ENCODE measurements at places on chromosomes 16 and 17.

DNA sequence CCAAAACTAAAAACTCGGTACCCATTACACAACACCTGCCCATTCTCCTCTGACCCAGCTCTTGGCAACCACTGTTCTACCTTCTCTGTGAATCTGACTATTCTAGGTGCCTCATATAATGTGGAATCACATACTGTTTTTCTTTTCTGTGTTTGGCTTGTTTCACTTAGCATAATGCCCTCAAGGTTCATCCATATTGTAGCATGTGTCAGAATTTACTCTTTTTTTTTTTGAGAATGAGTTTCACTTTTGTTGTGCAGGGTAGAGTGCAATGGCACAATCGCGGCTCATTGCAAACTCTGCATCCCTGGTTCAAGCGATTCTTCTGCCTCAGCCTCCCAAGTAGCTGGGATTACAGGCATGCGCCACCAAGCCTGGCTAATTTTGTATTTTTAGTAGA lies 59.5 kb upstream of the RBL2 start:
- no peak for DNase-seq

DNA sequence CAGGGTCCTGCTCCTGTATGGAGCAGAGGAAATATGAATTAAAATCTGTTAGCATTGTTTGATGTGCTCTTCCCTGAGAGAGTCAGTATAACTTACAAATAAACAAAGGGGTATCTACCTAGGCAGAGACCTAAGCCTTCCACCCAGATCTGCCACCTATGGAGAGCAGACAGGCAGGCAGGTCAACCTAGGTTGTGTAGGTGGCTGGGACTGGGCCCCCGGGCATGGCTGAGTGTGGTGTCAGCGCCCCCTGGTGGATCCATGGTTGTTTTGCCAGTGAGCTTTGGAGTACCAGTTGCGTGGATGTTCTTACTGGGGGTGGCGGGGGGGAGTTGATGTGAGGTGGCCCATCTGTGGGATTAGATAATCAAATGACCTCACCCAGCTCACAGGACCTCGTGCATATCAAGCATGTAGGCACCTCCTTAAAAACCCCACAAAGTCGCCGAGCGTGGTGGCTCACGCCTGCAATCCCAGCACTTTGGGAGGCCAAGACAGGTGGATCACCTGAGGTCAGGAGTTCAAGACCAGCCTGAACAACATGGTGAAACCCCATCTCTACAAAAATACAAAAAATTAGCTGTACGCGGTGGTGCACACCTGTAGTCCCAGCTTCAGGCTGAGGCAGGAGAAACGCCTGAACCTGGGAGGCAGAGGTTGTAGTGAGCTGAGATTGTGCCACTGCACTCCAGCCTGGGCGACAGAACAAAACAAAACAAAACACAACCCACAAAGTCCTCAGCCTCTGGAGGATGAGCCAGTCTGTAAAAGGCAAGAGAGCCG lies 17.6 kb downstream of the DUS2 start:
- peak; percentile 78 for DNase-seq

GRCh38 chr17:71503710-71504465 lies 616.9 kb upstream of the SOX9 start:
- DNase-seq: no peak

DNA sequence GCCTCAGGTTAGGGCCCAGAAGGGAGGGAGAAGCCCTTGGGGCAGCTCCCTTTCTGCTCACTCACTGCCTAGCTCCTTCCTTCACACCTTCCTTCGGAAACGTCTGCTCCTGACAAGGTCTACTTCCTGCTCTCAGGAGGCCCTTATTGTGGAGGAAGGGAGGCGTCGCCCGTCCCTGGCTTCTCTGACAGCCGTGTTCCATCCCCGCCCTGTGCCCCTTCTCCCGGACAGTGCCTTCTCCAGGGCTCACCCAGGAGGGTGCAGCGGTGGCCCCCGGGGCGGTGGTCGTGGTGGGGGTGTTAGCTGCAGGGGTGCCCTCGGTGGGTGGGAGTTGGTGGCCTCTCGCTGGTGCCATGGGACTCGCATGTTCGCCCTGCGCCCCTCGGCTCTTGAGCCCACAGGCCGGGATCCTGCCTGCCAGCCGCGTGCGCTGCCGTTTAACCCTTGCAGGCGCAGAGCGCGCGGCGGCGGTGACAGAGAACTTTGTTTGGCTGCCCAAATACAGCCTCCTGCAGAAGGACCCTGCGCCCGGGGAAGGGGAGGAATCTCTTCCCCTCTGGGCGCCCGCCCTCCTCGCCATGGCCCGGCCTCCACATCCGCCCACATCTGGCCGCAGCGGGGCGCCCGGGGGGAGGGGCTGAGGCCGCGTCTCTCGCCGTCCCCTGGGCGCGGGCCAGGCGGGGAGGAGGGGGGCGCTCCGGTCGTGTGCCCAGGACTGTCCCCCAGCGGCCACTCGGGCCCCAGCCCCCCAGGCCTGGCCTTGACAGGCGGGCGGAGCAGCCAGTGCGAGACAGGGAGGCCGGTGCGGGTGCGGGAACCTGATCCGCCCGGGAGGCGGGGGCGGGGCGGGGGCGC lies 231.9 kb downstream of the SEC14L1 start:
- peak; percentile 75 for DNase-seq

GRCh38 chr16:23968176-23968575 lies 132.4 kb downstream of the PRKCB start:
- DNase-seq: no peak

DNA sequence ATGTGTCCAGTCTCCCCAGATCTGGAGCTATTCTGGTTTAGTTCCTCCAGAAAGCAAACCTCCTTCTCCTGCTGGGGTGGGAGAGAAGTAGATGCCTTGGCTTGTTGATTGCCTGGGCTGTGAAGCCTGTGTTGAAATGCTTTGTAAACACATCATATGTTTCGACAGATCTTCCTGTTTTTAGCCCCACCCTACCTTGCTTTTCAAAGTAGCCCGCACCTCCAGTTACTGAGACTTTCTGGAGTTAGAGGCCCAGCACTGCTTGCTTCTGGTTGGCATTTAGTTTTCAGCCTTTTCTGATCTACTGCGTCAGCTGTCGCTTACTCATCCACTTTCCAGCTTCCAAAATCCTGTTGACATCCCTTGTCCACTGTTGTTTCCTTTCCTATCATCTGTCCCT lies 17.9 kb upstream of the NDEL1 start:
- no peak for DNase-seq

- no peak for DNase-seq
Observed at GRCh38 chr17:80272366-80272765, 11.7 kb downstream of the RNF213 start.

DNA sequence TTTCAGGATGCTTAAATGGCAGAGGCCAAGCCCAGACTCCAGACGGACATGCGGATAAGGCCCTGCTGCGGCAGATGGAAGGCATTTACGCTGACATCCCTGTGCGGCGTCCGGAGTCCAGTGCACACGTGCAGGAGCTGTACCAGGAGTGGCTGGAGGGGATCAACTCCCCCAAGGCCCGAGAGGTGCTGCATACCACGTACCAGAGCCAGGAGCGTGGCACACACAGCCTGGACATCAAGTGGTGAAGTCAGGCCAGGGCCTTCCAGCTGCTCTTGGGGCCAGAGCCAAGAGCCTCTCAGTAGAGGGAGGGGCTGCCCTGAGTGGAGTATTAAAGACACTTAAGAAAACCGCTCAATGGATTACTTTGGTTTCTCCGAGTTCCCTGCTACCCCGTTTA lies 29.4 kb downstream of the NARF start:
- DNase-seq: no peak

GRCh38 chr17:42294469-42295398 lies 6.4 kb downstream of the STAT5A start:
- DNase-seq: no peak

DNA sequence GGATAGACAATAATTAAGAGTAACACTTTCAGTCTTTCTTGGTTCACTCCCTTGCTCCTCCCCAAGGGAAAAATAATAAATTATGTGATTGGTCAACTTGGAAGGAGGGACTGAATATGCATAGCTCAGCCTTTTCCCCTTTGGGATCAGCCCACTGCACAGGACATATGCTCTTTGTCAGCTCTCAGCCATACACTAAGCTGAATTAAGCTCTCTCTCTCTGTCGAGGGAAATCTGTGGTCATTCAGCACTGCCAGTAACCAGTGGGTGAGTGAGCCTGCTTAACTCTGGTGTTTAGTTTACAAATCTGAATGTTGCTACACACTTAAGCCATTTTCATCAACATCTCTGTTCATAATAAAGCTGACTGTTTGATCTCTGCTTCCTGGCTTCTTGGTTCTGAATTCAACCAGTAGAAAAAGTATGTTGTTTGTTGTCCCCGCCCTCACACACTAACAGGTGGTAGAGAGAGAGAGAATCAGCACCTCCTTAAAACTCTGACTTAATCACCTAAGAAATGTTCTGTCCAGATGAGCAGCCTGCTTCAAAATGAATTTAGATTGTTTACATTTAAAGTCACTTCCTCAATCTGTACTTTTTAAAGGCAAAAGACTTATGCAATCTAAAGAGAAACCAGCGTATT lies 102.3 kb upstream of the C17orf78 start:
- no peak for DNase-seq

GRCh38 chr16:57125376-57125775 lies 33.0 kb downstream of the CPNE2 start:
- DNase-seq: no peak

DNA sequence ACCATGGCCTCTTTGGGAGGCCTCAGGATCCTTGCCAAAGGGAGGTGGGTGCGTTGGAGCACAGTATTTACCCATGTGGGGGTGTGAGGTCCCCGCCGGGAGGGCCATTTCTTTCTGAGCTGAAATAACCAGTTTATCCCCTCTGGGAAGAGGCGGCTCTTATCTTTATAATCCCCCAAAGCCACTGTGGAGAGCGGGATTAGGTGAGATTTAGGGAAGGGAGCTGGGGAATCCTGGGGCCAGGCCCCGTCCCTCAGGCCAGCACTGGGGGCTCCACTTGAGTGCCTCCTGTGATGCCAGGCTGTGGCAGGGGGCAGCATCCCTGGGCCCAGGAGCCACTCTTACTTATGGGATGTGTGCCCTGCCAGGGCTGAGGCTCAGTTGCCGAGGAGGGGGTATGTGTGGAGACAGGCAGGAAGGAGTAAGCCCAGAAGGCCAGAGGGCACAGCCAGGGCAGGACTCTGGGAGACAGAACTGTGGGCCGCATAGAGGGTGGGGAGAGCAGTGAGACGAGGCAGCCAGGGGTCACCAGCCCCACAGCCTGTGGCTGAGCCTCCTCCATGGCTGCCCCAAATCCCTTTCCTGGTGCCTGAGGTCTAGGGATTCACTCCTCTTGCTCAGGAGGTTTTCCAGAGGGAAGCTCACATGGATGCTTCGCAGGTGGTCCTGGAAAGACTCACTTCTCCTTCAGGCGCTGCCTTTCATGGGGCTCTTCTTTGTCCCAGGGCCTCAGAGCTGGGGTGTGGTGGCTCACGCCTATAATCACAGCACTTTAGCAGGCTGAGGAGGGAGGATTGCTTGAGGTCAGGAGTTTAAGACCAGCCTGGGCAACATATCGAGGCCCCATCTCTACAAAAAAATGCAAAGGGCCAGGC lies 25.0 kb downstream of the TMEM94 start:
- DNase-seq: no peak

- DNase-seq: no peak
Observed at GRCh38 chr16:82005027-82005830, 6.0 kb downstream of the SDR42E1 start.

DNA sequence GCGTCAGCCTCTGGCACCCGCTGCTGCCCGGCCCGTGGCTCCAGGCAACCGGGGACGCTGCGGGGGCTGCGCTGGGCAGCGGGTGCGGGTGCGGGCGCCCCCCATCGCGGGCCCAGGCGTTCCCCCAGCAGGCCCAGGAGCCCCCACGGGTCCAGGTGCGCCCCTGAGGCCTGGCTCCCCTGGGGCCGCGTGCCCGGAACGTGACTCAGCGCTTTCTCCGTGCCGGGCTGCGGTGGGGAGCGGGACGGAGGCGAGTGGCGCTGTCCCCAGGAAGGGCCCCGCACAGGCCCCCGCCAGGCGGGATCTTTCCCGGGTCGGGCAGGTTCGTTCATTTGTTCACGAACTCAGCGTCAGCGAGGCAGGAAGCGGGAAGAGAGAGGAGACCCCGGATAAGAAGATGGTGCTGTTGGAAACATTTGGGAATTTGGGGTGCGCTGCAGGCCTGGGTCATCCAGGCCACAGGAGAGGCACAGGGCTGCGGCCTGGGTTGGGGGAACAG lies 18.4 kb upstream of the EXOC7 start:
- no peak for DNase-seq

- DNase-seq: no peak
Observed at GRCh38 chr16:61721544-61721943, 314.7 kb downstream of the CDH8 start.

- no peak for DNase-seq
Observed at GRCh38 chr17:73011016-73011486, 81.4 kb downstream of the SLC39A11 start.

- DNase-seq: no peak
Observed at GRCh38 chr17:77466596-77467223, 325.9 kb downstream of the SEC14L1 start.

- DNase-seq: no peak
Observed at GRCh38 chr17:13921841-13922776, 147.2 kb upstream of the COX10 start.

DNA sequence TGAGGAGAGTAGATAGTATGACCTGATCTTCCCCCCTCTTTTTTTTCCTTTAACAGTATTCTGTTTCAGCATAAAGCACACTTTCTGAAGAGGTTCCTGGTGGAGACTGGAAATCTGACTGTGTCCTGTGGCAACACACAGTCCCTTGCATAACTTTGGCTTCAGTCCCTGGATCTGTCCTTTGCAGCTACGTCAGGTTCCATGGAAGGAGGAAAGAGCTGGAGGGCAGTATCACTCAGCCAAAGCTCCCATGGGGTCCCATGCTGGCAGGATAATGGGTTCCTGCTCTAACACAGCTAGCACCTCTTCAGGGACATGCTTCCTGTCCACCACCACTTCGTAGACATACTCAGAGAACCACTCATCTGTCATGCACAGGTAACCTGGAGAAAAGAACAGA lies 13.3 kb upstream of the SLC6A4 start:
- no peak for DNase-seq

DNA sequence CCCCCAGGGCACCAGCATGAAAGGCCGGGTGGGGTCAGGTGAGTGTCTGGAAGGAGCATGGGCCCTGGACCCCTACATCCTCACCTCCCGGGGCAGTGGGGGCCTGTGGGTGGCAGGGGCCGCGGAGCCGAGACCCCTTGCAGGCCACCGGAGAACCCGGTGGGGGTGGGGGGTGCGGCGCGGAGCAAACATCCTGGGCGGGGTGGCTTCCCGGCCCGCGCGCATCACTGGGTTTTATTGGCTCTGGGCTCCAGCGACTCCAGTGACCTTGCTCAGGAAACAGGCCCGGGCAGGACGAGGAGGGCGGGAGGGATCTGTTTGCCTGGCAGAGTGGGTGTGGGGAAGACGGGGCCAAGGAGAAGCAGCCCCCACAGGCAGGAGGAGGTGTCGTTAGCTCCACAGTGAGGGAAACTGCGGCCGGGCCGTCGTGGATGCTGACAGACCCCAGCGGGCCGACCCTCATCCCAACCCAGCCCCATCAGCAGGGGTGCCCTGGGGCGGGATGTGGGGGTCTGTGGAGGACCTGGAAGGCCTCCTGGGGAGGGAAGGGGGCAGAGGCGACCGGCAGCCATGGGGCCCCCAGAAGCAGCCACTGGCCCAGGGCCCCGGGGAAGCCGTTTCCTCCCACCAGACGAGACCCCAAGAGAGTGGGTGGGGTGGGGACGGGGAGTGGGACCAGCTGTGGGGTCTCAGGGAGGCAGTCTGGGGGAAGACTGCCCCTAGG lies 10.6 kb downstream of the SSTR5 start:
- no peak for DNase-seq

Data from tibial nerve (tissue), 4 donors.